ENCODE measurements at places on chromosomes 1 and 21.

- H3K36me3 ChIP-seq = peaks cover 27% of the 10 kb centered on the region
- H3K27me3 ChIP-seq = no peaks in the 10 kb centered on the region
- peak overlapping the region; percentile 66 for H3K4me3 ChIP-seq
- H3K27ac ChIP-seq = peak overlapping the region; percentile 61
These were observed 3.5 kb downstream of the FCRL3 start for GRCh38 chr1:157696966-157697628.

GRCh38 chr1:194289569-194290266, 1103.3 kb upstream of the B3GALT2 start:
- peaks cover 12% of the 10 kb centered on the region for H3K4me1 ChIP-seq
- no peak overlapping the region for H3K27ac ChIP-seq
- peaks cover 20% of the 10 kb centered on the region for H3K27me3 ChIP-seq
- H3K36me3 ChIP-seq = no peaks in the 10 kb centered on the region
- no peak overlapping the region for H3K4me3 ChIP-seq

GRCh38 chr1:95003433-95003738, 69.4 kb downstream of the ALG14 start:
- H3K4me3 ChIP-seq = no peak overlapping the region
- no peak overlapping the region for H3K27ac ChIP-seq
- no peak for DNase-seq
- H3K36me3 ChIP-seq = no peaks in the 10 kb centered on the region
- no peaks in the 10 kb centered on the region for H3K27me3 ChIP-seq

GRCh38 chr1:151958959-151959358, 34.7 kb downstream of the S100A10 start:
- no peaks in the 10 kb centered on the region for H3K4me1 ChIP-seq
- DNase-seq = no peak
- H3K27ac ChIP-seq = no peak overlapping the region

DNA sequence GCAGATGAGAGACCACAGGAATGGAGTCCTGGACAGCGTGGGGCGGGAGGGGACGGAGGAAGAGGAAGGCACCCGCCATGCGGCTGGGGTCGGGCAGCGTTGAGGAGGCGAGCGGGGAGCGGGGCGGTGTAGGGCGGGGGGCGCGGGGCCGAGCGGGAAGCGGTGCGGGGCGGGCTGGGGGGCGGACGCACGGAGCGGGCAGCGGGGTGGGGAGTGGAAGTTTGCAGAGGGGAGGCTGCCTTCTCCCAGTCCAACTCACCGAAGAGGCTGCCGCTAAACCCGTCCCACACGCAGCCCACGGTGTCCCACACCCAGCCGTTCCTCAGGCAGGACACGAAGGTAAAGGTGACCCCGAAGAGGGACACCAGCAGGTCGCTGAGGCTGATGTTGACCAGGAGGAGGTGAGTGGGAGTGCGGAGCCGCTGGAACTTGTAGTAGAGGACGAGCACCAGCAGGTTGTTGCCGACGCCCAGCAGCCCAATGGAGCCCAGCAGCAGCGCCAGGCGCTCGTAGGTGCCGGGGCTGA, 483 bp downstream of the CHML start:
- peaks cover 42% of the 10 kb centered on the region for H3K4me1 ChIP-seq
- no peaks in the 10 kb centered on the region for H3K27me3 ChIP-seq
- peaks cover 9% of the 10 kb centered on the region for H3K36me3 ChIP-seq
- H3K4me3 ChIP-seq = peak overlapping the region; percentile 89
- H3K27ac ChIP-seq = peak overlapping the region; percentile 95

- H3K27me3 ChIP-seq = peaks cover 11% of the 10 kb centered on the region
- H3K27ac ChIP-seq = peak overlapping the region; percentile 6
- H3K4me3 ChIP-seq = no peak overlapping the region
- H3K4me1 ChIP-seq = no peaks in the 10 kb centered on the region
- H3K36me3 ChIP-seq = no peaks in the 10 kb centered on the region
These were observed 483.4 kb downstream of the OMA1 start for GRCh38 chr1:58063095-58063494.

DNA sequence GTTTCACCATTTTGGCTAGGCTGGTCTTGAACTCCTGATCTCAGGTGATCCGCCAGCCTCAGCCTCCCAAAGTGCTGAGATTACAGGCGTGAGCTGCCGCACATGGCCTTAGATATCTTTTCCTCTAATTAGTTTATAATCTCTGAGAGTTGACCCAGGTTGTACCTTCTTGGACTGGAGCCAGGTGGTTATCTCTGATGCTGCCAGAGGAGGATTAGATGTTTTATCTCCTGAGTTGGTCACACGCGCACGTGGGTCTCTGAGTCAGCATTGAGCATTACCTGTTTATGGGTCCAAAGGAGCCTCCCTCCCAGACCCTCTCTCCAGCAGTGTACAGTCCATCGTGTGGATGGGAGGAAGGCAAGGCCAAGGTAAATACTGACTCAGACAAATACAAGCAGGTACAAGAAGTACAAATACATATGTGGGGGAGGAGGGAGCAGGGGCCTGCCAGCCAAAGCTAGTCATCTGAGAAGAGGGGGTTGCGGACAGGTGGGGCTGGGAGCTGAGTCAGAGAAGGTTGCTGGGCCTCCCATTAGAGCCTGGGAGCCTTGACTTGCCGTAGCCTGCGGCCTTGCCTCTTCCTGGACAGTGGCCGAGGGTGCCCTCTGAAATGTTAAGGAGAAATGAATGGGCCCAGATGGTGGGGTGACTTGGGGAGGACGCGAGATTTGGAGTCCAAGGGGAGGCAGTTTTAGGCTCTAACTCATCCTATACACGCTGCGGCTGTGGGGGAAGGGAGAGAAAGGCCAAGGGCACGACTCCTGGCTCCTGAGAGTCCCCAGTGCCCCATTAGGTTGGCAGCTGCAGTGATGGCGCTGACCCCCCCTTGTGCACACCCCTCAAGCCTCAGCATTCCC, 13.1 kb downstream of the IL6R start:
- no peaks in the 10 kb centered on the region for H3K36me3 ChIP-seq
- DNase-seq = no peak
- H3K27me3 ChIP-seq = peaks cover 9% of the 10 kb centered on the region
- H3K27ac ChIP-seq = no peak overlapping the region
- H3K4me3 ChIP-seq = no peak overlapping the region

DNA sequence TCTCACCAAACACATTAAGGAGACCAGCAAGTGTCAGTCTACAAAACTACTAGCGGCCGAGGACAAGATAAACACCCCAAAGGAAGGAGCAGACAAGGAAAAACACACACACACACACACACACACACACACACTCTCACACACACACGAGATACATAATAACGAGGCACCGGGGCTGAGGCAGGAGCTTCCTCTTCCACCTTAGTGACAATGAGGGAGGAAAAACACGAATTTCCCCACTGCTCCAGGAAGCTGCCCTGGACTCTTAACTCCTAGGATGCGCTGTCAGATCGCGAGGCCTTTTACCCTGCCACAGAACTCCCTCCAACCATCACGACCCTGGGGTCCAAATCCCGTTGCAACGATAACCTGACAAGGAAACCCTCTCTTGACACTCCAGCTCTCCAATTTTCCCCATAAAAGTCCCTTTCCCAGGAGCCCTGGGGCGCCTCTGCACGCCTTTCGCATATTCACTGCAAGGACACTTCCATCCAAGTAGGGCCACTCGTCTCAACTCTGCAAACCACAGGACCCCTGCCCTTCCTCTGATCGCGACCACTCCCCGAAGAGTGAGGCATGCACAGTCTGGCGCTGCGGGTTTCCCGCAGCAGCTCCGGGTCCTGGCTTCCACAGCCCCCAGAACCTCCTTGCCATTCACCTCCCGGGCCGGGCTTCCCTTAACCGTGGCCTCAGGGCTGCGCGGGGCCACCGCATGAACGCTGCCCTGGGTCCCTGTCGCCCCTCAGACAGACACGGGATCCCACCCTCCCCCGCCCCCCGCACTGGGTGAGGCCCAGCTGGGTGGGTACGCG, 581 bp downstream of the ETV3 start:
- H3K27ac ChIP-seq = peak overlapping the region; percentile 96
- H3K36me3 ChIP-seq = peaks cover 28% of the 10 kb centered on the region
- DNase-seq = peak; percentile 27
- no peaks in the 10 kb centered on the region for H3K27me3 ChIP-seq

DNA sequence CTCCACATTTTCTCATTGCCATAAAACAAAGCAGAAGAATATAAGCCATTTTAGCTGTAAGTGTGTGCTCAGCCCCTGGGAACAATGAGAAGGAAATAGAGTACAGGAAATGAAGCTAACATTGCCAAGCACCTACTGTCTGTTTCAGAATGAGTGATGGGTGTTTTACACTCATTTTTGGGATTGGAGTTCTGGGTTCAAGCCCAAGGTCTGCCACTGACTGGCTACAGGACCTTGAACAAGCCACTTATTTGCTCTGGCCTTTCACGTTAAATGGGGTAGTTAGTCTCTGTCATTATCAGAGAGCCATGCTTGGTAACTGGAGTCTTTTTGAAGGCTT, 80.7 kb upstream of the KAZN start:
- peaks cover 12% of the 10 kb centered on the region for H3K27me3 ChIP-seq
- H3K36me3 ChIP-seq = no peaks in the 10 kb centered on the region
- no peak for DNase-seq
- no peaks in the 10 kb centered on the region for H3K4me1 ChIP-seq

DNA sequence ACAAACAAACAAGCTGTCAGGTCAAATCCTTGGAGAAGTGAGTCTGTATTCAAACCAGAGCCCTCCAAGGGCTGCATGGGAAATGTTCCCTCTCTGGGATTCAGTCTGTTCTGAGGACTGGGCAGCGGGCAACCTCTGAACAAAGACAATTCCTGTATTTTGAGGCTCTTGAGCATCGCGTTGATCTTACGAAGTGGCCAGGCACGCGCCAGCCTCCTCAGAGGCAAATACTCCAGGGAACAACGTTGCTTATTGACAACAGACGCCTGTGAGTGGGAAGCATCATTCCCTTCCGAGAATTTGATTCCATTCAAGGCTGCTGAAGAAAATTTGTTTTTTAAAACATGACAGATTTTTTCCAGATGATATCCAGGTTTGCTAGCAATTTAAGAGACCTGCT, 20.0 kb upstream of the TACSTD2 start:
- no peak overlapping the region for H3K4me3 ChIP-seq
- DNase-seq = no peak
- no peak overlapping the region for H3K27ac ChIP-seq
- H3K27me3 ChIP-seq = peaks cover 49% of the 10 kb centered on the region
- peaks cover 7% of the 10 kb centered on the region for H3K36me3 ChIP-seq

GRCh38 chr1:22237433-22238093, 94.7 kb upstream of the WNT4 start:
- H3K4me1 ChIP-seq = no peaks in the 10 kb centered on the region
- H3K36me3 ChIP-seq = no peaks in the 10 kb centered on the region
- H3K27ac ChIP-seq = no peak overlapping the region
- H3K4me3 ChIP-seq = no peak overlapping the region
- no peak for DNase-seq

DNA sequence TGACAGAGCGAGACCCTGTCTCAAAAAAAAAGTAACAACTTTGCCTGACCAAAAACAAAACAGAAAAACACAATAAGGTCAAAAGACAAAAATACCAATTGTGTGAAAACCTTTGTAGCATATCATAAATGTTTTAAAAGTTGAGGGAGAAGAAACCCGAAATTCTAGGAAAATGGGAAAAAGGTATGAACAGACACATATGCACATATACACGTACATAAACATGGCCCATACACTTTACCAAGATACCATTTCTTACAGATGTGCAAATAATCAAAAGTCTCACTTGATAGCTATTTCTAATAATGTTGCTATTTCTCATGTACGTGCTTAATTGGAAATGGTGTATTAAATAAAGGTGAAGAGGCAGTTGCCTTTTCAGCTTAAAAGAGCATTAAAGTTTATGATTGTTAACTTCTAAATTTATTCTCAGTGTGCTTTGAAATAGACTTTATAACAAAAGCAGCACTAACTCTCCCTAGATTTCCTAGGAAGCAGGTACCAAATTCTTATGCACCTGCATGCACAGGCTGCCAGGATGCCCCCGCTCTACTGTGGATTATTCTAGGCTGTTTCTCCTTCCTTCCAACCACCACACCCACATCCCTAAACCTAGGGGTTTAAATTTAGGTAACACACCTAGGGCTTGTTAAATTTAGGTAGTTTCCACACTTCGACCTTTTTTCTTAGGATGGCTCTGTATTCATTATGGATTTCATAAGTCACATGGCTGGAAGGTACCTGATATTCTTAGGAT, 33.8 kb downstream of the ADARB1 start:
- H3K4me1 ChIP-seq = peaks cover 68% of the 10 kb centered on the region
- peak overlapping the region; percentile 92 for H3K27ac ChIP-seq
- no peak for DNase-seq
- peak overlapping the region; percentile 93 for H3K4me3 ChIP-seq

GRCh38 chr1:155000411-155000725, 2.2 kb upstream of the ZBTB7B start:
- no peaks in the 10 kb centered on the region for H3K36me3 ChIP-seq
- H3K27me3 ChIP-seq = no peaks in the 10 kb centered on the region
- peak overlapping the region; percentile 98 for H3K4me3 ChIP-seq
- peak overlapping the region; percentile 88 for H3K27ac ChIP-seq
- no peak for DNase-seq

GRCh38 chr1:162305969-162306368, 70.7 kb downstream of the SPATA46 start:
- H3K27me3 ChIP-seq = peaks cover 8% of the 10 kb centered on the region
- no peaks in the 10 kb centered on the region for H3K4me1 ChIP-seq
- no peak overlapping the region for H3K27ac ChIP-seq
- no peak for DNase-seq
- no peak overlapping the region for H3K4me3 ChIP-seq

DNA sequence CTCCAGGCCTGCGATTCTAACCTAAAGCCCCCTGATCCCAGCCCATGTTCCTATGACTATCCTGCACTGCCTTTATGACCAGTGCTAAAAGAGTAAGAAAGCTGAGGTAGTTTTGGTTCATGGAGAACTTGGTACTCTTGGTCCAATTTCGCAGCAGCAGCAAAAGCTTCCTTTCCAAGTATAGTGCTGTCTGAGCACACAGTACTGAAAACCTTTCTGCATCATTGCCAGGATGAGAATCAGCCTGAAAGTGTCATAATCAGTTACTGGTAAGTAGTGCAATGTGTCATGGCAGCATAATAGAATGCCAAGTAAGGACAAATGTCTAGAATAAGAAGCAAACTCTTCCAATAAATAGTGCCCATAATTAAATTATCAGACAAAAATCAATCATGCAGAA, 889.6 kb upstream of the ADGRL4 start:
- H3K4me3 ChIP-seq = no peak overlapping the region
- H3K27me3 ChIP-seq = no peaks in the 10 kb centered on the region
- no peaks in the 10 kb centered on the region for H3K36me3 ChIP-seq
- no peak overlapping the region for H3K27ac ChIP-seq
- no peak for DNase-seq
